ENCODE measurements at places on chromosomes 12 and 14.

DNA sequence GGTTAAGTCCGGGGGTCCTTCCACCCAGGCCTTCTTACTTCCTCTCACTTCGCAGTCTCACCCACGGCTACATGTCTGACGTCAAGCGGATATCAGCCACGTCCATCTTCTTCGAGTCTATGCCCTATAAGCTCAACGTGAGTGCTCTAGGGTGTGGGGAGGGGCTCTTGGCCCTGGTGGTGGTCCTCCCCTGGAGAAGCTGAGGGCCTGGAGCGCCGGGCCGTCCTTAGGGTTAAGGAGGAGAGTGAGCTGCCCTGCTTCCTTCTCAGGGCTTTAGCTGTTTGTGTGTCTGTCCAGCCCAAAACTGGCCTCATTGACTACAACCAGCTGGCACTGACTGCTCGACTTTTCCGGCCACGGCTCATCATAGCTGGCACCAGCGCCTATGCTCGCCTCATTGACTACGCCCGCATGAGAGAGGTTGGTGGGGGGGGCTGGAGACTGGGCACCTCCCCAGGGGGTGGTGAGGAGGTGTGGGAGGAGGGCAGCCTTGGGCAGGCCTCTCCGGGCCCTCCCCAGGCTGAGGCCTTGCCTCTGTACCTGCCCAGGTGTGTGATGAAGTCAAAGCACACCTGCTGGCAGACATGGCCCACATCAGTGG lies 2.7 kb downstream of the SHMT2 start:
- DNase-seq: no peak

GRCh38 chr14:96091941-96092411 lies 52.8 kb downstream of the C14orf132 start:
- no peak for DNase-seq

DNA sequence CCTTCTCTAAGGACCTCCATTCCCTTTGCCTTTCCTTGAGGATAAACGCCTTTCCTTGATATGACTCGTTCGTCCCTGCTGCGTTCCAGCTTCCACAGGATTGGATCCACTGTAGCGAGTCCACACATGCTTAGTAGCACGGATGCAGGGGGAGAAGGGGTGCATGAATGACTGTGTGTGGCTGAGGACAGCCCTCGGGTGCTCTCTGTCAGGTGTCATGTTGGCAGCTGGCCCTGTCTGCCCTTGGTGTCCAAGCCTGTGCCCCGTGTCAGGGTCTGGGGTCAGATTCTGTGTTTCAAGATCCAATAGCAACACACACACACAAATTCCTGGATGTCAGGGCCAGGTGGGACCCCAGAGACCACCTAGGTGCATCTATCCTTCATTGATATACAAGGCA lies 17.5 kb upstream of the KRT80 start:
- DNase-seq: no peak

GRCh38 chr14:69571449-69572029 lies 3.1 kb downstream of the CCDC177 start:
- no peak for DNase-seq

DNA sequence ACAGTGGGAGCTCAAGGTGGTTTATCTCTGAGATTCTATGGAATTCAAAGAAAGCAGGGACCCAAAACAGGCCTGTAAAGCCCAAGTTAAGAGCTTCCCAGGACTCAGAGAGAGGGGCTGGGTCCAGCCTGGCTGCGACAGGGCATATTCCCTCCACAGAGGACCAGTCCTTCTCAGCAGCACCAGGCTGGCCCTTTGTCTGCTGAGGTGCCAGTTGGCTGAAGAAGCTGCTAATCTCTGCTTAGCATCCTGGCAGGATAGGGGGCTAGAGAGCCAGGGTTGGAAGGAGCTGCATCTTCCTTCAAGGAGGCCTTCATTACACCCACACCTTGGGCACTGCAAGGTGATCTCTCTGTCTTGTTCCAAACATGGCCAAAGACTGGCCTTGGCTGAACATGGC lies 68.3 kb upstream of the TUNAR start:
- DNase-seq: no peak

GRCh38 chr12:1919763-1920162 lies 1.3 kb upstream of the CACNA2D4 start:
- DNase-seq: no peak

DNA sequence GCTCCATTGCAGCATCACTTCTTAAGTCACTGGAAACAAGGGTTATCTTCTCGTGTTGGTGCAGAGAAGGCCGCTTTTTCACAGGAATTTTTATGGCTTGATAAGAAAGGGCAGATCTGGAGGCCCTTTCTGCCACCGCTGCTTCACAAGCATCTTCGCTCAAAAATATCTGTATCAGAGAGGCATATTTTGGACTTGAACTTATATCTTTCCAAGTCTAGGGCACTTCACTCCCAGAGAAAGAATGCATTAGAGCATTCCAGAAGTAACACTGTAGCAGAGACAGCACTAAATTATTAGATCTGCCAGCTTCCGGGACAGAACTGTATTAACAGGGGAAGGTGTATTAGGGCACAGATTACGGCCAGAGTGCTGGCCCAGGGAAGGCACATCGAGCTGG lies 151.7 kb upstream of the AMIGO2 start:
- no peak for DNase-seq

DNA sequence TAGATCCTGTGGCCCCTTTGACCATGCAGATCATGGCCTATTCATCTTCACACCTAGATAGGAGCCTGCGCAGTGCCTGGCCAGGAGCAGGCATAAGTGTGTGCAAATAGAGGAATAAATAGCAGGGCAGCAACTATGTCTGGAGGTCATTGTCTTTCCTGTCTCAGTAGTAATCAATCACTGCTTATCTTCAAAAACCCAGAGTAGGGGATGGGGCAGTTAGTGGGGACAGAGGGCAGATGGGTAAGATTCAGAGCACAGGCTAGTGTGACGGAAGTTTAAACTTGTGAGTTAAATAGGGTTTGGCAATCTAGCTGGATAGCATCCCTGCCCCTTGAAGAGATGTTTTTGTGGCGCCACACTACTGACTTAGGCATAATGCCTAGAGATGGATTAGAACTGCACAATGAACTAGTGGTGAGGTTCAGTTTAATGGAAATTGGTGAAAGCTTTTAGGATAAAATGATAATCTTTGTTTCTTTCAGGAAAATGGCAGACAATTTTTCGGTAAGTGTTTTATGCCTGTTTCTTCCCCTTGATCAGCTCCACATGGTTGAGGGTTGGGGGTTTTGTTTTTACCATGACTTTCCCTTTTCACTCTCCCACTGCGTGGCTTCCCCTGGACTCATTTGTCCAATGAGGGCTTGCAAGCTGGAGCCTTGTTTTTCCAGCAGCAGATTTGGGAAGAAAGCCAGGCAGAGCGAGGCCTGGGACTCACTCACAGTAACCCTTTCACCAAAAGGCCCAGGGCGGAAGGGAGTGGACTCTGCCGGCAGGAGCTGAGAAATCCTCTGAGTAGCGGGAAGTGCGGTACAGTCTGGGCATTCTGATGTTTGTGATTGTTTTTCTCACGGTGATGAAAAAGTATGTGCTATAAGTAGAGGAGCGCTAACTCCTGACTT lies 8.1 kb downstream of the LGALS3 start:
- DNase-seq: no peak

GRCh38 chr12:99804715-99805114 lies 157.2 kb downstream of the GARIN6 start:
- DNase-seq: no peak

- no peak for DNase-seq
Measured at GRCh38 chr12:115957686-115958290, 319.7 kb downstream of the MED13L start.

DNA sequence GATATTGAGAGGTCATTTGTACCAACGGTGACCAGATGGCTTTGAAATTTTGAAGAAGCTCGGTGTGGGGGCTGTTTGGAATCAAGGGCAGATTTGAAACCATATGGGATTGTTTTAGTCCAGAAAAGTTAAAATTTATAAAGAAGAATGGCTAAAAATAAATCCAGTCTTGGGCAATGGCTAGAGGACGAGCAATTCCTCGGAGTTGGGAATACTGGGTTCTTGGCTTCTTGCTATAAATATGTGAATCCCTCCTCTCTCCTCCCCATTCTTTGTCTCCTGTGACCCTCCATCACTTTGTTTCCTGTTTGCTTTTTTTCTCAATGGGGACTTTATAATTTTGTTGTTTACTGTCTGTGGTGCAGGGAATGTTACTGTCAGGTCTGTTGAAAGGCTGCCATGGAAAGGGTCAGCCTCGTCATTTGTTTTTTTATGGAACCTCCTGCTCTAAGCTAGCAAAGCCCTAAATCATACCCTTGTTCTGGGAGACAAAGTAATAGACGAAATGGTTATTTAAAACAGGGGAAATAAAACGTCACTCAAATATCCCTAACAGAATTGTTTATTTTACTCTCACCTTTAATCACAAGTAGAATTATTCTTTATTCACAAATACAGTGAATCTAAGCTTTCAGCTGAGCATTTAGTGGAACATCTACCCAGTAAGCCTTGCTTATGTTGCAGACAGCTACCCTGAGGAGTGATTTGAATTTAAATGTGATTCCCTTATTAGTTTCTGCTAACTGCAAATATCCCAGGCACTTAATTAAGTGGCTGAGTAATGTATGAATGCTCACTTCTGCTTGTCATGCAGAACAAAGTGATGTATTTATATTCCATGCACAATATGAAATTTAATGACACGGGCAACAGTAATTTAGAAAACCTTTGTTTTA lies 273.1 kb upstream of the NOVA1 start:
- no peak for DNase-seq

DNA sequence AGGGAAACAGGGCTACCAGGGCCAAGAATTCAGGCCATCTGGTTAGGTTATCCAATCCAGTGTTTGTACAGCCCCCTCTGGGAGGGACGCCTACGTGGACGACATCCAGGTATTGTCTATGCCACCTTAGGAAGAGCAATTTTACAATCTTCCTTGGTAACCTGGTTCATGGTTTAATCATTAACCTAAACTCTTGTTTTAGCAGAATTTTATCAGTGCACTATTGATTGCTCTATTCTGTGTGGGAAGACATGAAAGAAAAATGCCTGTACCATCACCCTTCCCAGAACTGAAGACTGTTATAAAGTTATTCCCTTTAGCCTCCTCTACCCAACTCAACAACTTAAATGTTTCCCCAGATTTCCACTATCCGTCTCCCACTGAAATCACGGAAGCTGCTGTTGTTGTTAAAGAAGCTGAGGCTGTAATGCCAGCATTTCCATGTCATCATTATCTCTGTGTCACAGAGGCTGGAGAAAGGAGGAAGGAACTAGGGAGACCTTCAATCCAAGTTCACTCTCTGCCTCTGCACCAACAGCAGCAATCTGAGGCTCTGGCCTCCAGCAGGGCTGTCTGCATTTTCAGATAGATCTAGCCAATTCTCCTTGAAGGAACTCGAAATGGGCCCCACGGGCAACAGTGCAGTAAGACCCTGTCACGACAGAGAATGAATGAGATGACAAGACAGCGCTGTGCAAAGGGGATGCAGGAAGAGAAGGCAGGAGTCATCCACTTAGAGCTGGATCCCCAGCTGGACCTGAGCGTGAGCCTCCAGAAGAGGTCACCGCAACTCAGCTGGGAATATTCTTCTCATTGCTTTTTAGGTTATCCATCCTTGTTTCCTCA lies 183.4 kb upstream of the GZMB start:
- DNase-seq: no peak

DNA sequence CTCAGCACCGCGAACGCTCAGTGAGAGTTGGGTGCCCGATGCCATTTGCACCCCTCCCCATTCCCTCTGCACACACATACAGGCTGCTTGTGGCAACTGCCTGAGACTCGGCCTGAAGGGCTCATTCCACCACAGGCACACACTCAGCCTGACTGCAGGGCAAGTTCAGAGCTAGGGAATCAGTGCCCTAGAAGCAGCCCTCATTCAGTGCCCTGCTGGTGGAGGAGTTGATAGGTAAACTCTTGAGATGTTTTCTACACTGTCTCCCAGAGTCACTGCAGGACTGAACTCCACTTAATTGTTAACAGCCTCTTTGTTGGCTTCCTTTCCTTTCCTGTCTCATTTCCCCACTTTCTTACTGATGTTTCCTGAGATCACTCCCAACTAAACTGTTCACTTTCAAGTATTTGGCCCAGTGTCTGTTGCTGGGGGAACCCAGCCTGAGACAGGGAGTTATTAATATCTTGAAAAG lies 16.9 kb downstream of the PPP1R36 start:
- no peak for DNase-seq

DNA sequence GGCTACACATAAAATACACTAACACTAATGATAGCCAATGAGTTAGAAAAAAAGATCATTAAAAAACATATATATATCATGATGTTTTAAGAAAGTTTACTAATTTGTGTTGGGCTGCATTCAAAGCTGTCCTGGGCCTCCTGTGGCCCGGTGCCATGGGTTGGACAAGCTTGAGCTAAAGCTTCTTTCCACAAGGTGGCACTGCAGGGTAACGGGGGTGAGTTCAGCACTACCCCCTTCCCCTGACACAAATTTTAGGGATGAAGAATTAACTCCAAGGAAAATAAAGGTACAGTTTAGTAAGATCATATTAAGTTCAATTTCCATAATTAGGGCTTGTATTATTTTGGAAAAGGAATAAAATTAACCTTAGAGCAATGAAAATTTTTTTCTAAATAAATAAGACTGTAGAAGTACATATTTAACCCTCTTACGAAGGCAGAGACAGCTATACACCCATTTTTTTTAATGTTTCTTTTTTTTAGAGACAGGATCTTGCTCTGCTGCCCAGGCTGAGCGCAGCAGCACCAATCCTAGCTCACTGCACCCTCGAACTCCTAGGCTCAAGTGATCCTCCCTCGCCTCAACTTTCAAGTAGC lies 38.9 kb downstream of the PPP1R13B start:
- no peak for DNase-seq

DNA sequence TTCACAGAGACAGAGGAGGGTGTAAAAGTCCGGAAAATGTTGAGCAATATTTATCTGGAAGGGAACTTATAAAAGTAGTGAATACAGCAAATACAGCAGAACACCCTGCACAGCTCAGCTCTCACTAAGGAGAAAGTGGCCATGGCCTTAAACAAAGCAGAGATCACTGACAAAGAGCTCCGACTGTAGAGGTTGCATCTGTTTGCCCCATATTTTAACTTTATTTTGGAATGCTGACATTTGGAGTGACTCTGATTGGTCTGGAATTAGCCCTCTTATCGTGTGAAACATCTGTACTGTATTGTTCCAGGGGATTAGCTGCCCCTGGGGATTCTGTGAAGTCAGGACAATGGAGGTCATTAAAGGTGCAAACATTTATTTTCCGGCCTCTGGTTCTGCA lies 1275.7 kb upstream of the FLRT2 start:
- no peak for DNase-seq

- no peak for DNase-seq
Measured at GRCh38 chr12:64522316-64522715, 70.4 kb downstream of the TBK1 start.
